ENCODE measurements at places on chromosomes 2 and 18.

DNA sequence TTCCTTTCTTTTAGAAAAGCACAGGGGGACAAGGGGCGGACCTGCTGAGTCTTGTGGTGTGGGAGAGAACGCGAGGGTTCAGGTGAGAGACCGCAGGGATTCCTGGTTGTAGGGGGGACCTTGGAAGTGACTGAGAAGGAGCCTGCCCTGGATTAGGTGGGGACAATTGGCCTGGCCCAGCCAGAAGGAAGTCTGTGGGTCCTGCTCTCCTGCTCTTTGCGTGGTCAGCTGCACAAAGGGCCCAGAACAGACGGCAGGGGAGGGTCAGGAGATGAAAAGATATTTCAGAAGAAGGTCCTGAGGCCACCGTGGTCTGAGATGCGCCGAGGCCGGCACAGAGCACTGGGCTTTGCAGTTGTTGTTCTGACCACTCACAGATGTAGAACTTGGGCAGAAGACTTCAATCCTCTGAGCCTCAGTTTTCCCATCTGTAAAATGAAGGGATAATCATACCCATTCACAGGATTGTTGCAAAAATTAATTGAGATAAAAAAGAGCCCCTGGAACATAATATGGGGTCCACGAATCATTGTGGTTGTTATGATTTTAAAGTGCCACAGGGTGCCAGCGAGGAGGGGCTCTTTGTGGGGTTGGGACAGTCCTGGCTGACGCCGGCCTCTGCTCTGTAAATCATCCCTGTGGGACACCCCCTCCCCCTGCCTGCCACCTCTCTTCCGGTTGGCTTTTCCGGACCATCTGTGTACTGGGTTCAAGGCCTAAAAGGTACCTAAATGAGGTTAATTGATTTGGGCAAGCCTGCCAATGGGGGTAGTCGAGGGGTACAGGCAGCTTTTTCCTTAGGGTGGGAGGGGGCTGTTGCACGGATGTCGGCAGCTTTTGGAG, 1.8 kb downstream of the LPIN1 start:
- no peak for DNase-seq

DNA sequence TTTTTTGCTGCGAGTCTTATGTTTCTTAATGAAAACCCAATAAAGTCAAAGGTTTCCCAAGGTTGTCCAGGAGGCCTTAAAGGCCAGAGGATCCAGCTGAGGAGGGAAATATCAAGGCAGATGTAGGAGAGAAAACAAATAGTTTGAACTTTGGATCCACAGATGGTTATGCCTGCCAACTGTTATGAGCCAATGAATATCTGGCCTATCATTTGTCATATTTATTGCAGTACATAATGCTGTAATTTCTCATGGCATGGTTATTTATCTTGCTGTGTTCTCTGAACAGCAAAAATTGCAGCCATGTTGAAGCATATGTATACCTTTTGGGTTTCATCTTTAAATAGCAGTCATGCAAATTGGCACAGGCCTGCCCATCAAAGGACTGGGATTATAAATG, 38.2 kb upstream of the CAVIN2 start:
- DNase-seq, result no peak

- DNase-seq, result no peak
Observed at GRCh38 chr2:263022-263738, 652 bp downstream of the SH3YL1 start.

- no peak for DNase-seq
Observed at GRCh38 chr2:125667630-125668029, 988.3 kb upstream of the GYPC start.

- peak; percentile 27 for DNase-seq
Observed at GRCh38 chr18:657311-658000, at the start of gene TYMS. Gene TYMS, plus strand, starts transcription at chr18:657653. Its CDS starts 90 bp downstream, at chr18:657743.

GRCh38 chr2:241562269-241562891, 3.8 kb downstream of the BOK start:
- DNase-seq, result no peak

DNA sequence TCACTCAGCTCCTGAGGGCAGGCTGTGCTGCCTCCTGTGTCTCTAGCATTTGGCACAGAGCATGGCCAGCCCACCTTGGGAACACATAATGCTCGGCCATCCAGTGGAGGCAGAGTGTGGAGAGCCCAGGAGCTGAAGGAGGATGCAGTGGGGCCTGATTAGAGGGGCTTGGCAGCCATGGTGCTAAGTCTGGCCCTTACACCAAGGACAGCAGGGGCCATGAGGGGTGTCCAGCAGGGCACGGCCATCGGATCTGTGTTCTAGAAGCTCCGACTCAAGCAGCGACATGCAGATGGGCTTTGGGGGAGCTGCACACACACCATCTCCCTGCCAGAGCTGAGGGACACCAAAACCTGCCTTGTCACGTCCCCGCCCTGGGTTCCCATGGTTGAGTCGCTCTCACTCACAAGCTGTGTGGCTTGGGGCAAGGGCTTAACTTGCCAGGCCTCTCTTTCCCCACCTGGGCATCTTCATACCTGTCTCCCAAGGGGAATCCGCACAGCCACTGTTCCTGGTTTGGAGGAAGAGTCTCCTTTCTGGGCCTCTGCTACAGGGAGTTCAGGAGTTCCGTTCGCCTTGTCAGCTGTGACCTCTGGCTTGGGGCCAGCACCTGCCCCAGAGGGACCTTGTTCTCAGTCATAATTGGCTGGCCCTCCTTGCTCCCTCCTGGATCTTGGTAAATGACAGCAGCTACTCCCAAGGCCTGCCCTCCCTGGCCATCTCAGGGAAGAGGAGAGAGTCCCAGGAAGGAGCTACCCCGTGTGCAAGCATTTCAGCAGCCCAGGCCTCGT, 1.3 kb upstream of the TOGARAM2 start:
- no peak for DNase-seq

DNA sequence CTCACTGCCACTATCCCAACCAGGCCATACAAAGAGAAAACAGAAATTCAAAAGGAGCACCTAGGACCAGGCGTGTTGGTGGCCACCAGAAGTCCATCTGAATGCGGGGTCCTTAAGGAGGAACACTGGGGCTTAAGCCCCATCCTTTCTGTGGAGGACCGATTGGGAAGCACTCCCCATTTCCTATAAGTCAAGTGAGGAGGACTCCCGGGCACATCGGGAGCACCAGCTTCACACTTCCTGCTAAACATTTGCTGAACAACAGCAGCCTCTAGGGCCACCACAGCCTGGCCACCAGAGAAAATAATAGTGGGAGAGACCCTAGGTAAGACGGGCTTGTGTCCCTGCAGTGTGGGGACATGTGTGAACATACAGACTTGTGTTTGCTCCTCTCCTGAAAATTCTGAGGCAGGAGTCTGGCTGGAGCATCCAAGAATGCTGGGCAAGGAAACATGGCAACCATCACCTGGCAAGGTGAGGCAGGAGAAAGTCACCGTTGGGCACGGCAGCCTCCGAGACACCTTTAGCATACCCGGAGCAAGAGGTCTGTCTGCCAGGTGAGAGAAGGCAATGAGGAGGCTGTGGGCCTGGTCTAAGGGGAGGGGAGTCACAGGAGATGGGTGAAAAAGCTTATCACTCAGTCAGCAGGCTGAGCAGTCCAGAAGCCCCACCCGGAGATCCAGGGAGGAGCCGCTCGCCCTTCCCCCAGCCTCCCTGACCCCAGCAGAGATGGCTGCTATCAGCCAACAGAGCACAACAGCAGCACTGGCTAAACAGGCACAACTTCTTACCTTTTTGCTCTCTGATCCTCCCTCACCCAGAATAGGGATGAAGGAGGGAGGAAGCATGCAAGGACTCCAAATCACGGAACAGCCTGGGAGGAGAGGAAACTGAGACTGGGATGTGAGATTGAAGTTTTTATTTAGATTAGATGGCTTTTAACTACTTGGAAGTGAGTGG, 282.3 kb downstream of the EIPR1 start:
- DNase-seq, result no peak

GRCh38 chr2:160091381-160091780, 29.0 kb upstream of the PLA2R1 start:
- DNase-seq, result no peak

DNA sequence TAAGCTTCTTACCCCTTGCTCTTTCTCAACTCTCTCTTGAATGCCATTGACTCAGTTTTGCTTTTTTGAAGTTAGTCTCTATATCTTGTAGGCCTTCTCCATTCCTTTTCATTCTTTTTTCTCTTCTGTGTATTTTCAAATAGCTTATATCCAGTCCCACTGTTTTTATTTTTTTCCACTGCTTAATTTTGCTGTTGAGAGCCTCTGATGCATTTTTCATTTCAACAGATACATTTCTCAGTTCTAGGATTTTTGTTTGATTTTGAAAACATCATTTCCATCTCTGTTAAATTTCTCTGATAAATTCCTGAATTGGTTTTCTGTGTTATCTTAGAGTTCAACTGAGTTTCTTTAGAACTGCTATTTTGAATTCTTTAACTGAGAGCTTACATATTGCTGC, 45.9 kb downstream of the MIB1 start:
- DNase-seq, result no peak

- DNase-seq, result no peak
Observed at GRCh38 chr2:2252179-2252578, 78.9 kb downstream of the MYT1L start.

- DNase-seq, result no peak
Observed at GRCh38 chr2:233185963-233186362, 65.5 kb upstream of the ATG16L1 start.

- DNase-seq, result no peak
Observed at GRCh38 chr2:158154596-158154995, 52.9 kb downstream of the UPP2 start.

DNA sequence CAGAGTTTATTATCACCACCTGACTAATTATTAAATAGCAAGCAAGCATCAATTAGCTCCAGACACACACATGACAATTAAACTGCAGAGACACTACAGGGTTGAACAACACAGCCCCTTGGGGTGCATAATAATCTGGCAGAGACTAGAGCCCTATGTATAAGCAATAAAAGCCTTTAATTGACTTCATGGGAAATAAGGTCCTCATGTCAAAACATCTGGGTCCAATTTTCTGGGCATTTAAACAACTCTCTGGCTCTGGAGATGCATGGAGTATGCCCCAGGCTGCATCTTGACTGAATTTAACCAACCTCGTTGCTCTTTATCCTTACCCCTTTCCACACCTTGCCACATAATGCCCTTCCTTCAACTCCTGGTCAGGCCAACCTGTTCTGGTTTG, 270.7 kb upstream of the THUMPD2 start:
- no peak for DNase-seq

Measured in memory B cell (primary cell).